ENCODE measurements at places on chromosomes 1 and 21.

GRCh38 chr1:116911779-116912469 lies 2.2 kb downstream of the PTGFRN start:
- DNase-seq: no peak

- DNase-seq: no peak
Measured at GRCh38 chr1:30768830-30769718, 11.5 kb upstream of the LAPTM5 start.

DNA sequence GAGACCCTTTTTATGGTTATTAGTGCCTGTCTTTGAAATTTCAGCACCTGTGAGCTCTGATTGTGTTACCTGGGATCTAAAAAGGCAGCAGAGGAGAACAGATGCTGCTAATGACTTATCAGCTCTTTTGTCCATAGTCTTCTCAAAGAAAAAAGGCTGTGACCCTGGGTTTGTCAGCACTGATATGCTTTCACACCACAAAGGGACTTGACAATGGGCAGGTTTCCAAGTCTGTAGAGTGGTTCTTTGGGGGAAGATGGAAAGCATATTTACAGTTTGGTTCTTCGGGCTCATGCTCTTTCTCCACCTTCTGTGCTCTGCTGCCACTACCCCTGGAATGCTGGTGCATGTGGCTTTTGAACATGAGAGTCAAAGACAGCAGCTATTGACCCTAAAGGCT lies 32.0 kb downstream of the DNAJC6 start:
- DNase-seq: no peak

GRCh38 chr1:56079391-56079790 lies 500.0 kb downstream of the PLPP3 start:
- no peak for DNase-seq

DNA sequence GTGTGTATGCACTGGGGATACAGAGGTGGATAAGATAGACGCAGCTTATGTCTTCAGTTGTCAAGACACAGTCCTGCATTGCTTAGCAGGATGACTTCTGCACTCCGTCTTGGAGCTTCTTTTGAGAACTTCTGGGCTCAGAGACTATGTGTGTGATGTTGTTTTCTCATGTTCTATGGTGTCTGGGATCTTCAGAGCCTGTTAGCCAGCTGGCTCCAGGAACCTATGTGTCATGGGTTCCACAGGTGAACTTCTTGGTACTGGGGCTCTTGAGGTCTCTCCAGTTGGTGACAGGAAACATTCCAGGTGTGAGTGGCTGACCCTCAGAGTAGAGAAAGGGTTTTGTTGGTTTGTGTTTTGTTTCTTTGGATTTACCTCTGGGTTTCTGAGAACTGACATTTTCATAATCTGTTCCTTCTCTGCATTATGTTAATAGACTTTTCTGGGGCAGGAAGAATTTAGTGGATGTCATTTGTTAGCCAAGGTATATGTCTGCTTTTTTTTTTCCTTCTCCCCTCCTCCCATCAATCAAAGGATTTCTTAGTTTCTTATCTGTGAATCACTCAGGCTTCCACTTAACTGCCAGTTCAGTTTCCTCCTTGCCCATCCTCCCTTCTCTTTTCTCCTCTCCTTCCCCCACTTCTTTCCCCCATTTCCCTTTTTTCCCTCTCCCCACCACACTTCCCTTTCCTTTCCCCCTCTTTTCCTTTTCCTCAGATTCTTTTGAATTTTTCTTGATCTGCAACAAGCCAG lies 18.1 kb downstream of the FGGY start:
- DNase-seq: no peak

- DNase-seq: no peak
Measured at GRCh38 chr1:61388566-61388965, 306.2 kb downstream of the NFIA start.

DNA sequence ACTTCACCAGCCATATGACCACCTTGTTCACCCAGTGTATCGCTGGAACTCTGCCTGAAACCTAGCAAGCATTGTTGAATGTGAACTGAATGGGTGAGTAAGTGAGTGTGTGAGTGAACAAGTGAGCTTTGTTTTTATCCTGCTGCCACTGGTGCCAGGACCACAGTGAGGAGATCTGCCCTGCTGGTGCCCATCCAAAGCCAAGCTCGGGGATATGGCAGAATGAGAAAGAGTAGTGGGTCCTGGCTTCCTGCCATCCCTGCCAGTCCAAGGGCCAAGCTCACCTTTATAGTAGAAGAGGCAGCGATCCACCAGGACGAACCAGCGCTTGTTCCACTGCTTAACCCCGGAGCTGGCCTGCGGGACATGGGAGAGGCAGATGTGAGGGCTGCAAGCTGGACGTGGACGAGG lies 53.4 kb upstream of the GOLT1A start:
- DNase-seq: no peak

GRCh38 chr1:175690298-175690697 lies 53.1 kb downstream of the TNR start:
- DNase-seq: no peak

DNA sequence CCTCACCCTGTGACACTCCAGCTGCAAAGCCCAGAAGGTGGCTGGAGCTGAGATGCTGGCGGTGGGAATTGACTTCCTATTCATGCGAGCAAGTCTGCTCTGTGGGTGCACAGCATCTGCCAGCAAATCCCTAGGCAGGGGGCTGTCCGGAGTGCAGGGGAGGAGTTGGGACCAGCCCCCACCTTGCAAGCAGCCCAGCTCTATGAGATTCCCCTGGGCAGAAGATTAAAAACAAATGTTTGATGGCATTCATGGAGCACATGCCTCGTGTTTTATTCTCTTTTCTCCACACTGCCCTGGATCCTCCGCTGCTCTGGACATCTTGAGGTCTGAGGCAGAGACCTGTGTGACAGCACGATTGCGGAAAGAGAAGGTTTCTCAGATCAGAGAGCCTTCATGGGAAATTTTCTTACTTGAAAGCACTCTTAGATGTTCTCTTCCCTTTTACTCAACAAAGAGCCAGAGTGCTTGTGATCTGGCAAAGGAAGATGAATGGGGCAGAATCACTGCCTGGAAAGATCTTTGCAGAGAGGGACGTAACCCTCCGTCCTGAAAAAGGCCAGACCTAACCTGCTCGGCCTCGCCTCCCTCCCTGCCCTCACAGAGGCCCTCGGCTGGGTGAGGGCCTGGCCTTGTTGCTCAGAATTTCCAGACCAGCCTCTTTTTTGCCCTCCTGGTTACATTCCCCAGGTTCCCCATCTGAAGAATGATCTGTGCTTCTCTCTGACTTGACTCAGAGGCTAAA lies 597.1 kb downstream of the KIF26B start:
- no peak for DNase-seq

GRCh38 chr1:218660678-218661053 lies 315.5 kb downstream of the TGFB2 start:
- no peak for DNase-seq

DNA sequence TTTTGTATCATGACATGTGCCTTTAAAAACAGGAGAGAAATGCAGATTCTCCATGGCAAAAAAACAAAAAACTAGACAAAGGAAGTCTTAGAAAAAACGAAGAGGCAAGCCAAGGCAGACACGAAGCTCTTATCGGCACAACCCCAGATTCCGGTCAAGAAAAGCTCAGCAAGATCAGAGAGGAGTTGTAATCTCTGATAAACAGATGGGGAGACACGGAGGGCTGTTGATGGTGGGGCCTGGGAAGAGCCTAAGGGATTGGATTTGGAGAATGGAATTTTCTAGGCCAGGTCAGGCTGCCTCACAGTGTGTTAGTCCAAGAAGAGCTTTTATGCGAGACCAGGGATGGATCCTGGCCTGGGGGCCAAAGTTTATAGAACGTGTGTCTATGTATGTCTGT lies 96.2 kb upstream of the AKT3 start:
- no peak for DNase-seq

DNA sequence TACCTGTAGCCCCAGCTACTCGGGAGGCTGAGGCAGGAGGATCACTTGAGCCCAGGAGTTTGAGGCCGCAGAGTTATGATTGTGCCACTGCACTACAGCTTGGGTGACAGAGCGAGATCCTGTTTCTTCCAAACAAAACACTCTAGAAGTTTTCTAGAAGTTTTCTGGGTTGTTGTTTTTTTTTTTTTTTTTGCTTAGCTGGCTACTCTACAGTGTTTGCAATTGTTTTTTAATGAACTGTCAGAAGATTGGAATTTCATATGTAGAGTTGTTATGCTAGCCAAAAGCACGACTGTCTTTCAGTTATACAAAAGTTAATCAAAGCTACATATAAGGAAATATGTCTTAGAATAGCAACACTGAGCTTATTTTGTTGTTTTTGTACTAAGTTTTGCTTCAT lies 30.9 kb upstream of the NEXN start:
- DNase-seq: no peak

DNA sequence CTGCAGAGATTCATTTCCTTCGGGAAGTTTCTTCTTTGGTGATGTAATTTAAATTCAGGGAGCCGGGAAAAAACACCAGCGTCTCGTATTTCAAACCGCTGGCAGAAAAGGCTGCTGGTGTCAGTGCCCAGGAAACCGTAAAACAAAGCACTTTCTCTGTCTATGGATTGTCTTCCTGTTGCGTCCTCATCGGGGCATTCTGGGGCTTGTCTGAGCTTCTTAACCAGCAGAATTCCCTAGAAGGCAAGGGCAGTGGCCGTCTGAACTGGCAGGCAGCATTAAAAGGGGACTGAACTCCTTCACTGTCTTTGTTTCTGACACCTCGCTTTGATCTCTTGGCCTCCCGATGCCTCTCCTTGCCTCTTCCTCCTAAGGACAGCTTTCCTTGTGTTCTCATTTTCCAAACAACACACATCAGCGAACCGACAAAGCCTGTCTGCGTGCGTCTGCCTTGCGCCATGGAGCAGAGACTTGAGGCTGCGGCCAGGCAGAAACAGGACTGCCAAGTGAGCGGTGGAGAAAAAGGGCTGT lies 391.6 kb upstream of the VAMP3 start:
- no peak for DNase-seq

DNA sequence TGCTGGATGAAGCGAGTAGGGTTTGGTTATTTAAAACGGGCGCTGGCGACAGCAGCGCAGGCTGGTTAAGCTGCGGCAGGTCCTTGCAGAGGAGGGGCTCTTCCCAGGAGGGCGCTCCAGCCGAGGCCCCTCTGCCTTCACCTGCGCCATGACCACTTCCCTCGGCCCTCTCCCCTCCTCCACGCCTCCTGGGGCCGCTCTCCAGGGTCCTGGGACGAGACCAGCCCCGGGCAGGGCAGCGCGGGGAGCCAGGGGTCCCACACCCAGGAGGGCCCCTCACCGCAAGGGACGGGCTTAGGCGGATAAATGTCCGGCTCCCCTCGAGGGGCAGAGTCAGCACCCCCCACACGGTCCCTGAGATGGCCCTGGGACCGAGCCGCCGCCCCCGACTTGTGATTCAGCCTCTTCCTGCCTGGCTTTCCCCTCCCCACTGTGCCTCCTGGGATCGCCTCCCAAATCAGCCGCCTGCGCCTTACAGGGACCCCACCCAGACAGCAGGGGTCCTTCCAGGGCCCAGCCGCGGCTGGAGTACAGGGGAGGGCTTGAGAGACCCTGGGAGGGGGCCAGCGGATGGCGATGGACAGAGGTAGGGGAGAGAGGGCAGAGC lies 380.7 kb downstream of the MATN1 start:
- no peak for DNase-seq

DNA sequence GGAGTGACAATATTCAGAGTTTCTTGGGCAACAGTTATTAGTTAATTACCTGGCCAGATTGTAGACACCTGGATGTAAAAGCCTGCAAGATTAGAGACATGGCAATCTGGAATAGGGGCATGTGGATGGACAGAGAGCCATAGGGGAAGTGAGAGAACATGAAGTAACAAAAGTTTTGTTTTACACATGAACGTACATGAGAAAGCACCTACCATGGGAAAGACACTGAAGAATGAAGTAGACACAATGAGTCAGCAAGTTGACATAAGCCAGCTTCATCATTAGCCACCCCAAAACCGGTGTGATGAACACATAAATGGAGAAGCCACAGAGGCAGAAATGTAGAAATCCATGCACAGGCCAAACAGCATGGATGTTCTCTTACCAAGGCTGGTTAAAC lies 462.1 kb upstream of the C1orf87 start:
- no peak for DNase-seq

- no peak for DNase-seq
Measured at GRCh38 chr1:70211541-70211940, 6.2 kb upstream of the LRRC40 start.

- DNase-seq: no peak
Measured at GRCh38 chr1:154533952-154534844, 24.3 kb downstream of the UBE2Q1 start.

- no peak for DNase-seq
Measured at GRCh38 chr1:21586846-21587601, 77.8 kb downstream of the ALPL start.

DNA sequence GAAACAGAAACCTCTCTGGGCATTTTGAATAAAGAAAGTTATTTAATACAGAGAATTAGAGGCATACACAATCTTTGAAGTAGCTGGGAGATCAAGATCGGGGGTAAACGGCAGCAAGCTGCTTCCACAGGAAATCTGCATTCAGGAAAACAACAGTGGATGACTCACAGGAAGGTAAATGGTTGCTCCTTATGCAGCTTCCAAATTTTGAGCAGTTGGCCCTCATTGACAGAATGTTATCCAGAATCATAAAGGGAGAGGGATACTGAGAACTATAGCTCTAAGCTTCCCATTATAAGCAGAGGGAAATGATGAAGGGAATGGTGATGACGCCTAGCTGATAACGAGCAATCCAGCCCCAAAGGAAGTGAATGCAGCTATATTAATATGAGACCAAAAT lies 28.6 kb downstream of the ZMYND12 start:
- DNase-seq: no peak

DNA sequence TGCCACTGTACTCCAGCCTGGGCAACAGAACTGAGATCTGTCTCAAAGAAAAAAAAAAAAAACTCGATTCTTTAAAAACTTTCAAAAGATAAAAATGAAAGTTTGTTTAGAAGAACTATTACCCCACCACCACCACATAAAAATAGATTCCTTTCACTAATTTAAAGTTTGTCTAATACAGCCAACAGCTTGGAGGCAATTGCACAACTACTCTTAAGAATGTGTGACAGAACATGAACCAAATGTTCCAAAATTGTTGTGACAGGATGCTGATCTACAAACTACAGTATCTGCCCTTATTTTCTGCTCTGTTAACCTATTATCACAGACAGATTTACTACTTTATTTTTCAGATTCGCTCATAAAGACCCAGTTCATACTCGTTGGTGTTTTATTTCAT lies 5.5 kb upstream of the TGFBR3 start:
- DNase-seq: no peak

GRCh38 chr21:38984568-38984967 lies 178.8 kb downstream of the ETS2 start:
- no peak for DNase-seq

Data from CD4-positive, alpha-beta T cell treated with Interleukin-4 for 4 hours (primary cell).